ENCODE measurements at places on chromosomes 16 and 17. TPM values are rescaled to one million over a fixed set of nuclear protein-coding genes. Genes with fewer than 3 reads are reported as not detected.

DNA sequence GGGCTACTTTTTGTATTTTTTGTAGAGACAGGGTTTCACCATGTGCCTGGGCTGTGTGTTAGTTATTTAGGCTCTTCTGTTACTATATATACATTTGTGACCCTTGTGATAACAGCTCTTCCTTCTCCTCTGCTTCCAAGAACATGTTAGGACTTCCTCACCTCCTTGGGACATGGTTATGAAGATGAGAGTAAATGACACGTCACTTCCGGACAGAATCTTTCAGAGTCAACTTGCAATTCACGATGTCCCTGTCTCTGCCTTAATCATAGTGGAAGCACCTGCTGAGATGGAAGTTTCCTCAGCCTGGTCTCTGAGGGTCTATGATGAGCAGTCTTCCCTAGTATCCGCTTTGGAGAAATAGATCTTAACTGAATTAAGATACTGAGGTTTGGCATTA is 42.9 kb downstream of the CCDC42 start:
- H3K4me3 ChIP-seq, result no peak overlapping the region
- H3K27ac ChIP-seq, result no peak overlapping the region
- no peaks in the 10 kb centered on the region for H3K36me3 ChIP-seq
- peaks cover 12% of the 10 kb centered on the region for H3K27me3 ChIP-seq
- H3K4me1 ChIP-seq, result no peaks in the 10 kb centered on the region
- no peak for DNase-seq

- peaks cover 31% of the 10 kb centered on the region for H3K27me3 ChIP-seq
- no peak for DNase-seq
- no peaks in the 10 kb centered on the region for H3K36me3 ChIP-seq
- peak overlapping the region; percentile 34 for H3K27ac ChIP-seq
- H3K4me1 ChIP-seq, result peaks cover 15% of the 10 kb centered on the region
- no peak overlapping the region for H3K4me3 ChIP-seq
These were observed 577 bp upstream of the TRIM72 start for GRCh38 chr16:31213342-31213741.

Gene VMO1
- 0.46 TPM for total RNA-seq

DNA sequence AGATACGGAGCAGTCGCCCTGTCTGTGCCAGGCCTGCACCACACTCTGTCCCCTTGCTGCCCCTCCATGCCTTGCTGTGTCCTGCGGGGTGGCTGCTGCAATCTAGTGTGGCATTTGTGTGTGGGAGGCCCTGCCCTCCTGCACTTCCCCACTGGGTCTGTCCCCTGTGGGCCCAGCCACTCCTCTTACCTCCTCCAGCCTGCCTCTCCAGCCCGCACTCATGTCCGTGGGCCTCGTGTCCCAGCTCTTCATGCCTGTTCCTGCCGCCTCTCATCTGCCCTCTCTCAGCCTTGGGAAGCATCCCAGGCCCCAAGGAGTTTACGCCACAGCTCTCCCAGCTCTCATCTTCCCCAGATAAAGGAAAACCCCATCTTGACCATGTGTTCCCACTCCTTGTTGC is 26.6 kb downstream of the CRAMP1 start:
- no peak overlapping the region for H3K27ac ChIP-seq
- H3K4me1 ChIP-seq, result no peaks in the 10 kb centered on the region
- DNase-seq, result no peak
- H3K4me3 ChIP-seq, result no peak overlapping the region
- H3K27me3 ChIP-seq, result no peaks in the 10 kb centered on the region
- peaks cover 56% of the 10 kb centered on the region for H3K36me3 ChIP-seq

DNA sequence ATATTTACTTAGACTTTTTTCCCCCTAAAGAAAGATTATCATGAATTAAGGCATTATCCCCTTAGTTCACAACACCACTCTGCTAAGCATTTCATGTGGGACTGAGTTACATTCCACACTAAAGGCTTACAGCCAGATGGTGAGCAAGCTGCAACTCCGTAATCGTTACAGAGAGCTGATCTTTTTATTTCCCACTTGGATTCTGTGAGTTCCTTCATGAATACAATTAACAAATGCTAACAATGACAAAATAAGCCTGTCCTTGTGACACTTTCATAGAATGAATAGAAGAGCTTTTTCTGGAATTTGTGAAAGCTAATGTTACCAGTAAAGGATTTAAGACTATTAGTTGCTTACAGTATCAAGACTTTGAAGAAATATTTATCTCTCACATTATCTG is 8.7 kb downstream of the OGFOD1 start:
- H3K27me3 ChIP-seq, result no peaks in the 10 kb centered on the region
- H3K4me3 ChIP-seq, result no peak overlapping the region
- peaks cover 13% of the 10 kb centered on the region for H3K4me1 ChIP-seq
- no peak for DNase-seq
- H3K36me3 ChIP-seq, result peaks cover 80% of the 10 kb centered on the region

Gene PRR35
- total RNA-seq, result not detected

GRCh38 chr16:27549464-27549745 is 308 bp downstream of the GTF3C1 start:
- H3K4me3 ChIP-seq, result peak overlapping the region; percentile 97
- DNase-seq, result no peak
- no peaks in the 10 kb centered on the region for H3K27me3 ChIP-seq
- peaks cover 19% of the 10 kb centered on the region for H3K36me3 ChIP-seq
- H3K4me1 ChIP-seq, result peaks cover 27% of the 10 kb centered on the region

DNA sequence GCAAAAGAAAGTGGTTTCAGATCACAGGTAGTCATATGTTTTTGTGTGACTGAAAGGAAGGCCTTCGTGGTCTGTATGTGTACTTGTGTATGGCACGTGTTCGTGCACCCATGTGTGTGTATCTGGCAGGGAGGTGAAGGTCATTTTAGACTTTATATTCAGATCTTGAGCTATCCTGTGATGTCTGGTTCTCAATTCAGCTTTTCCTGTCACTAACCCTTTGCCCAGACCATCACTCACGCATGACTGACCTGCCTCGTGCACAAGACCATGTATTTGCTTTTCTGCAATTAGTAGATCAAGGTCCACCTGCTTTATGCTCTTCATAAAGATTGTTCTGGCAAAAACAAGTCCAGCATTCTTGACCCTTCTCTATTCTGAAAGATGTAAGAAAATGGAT is 139.7 kb upstream of the MAF start:
- H3K4me3 ChIP-seq, result no peak overlapping the region
- no peak for DNase-seq
- H3K27me3 ChIP-seq, result peaks cover 15% of the 10 kb centered on the region

- H3K27ac ChIP-seq, result no peak overlapping the region
- peaks cover 4% of the 10 kb centered on the region for H3K27me3 ChIP-seq
- no peak overlapping the region for H3K4me3 ChIP-seq
These were observed 21.3 kb upstream of the RGS9 start for GRCh38 chr17:65115839-65116238.

GRCh38 chr17:15323131-15323530 is 18.3 kb downstream of the TEKT3 start:
- H3K27ac ChIP-seq, result no peak overlapping the region
- no peaks in the 10 kb centered on the region for H3K4me1 ChIP-seq
- H3K4me3 ChIP-seq, result no peak overlapping the region
- no peak for DNase-seq

DNA sequence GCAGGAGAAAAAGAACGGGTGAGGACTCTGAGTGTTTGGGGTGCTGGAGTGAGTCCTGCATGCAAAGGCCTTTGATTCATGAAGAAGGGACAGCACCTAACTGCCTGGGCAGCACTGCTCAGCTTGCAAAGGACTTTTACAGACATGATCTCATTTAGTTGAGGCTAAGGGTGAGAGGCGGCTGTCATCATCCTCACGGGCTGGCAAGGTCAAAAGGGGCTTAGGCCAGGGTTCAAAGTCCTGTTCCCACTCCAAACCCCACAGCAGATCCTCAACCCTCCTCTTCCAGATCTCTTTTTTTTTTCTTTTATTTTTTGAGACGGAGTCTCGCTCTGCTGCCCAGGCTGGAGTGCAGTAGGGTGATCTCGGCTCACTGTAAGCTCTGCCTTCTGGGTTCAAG is 4.8 kb downstream of the RHBDF2 start:
- peaks cover 37% of the 10 kb centered on the region for H3K4me1 ChIP-seq
- no peaks in the 10 kb centered on the region for H3K27me3 ChIP-seq
- H3K36me3 ChIP-seq, result peaks cover 9% of the 10 kb centered on the region
- no peak overlapping the region for H3K4me3 ChIP-seq

Gene NOS2
- not detected for total RNA-seq

DNA sequence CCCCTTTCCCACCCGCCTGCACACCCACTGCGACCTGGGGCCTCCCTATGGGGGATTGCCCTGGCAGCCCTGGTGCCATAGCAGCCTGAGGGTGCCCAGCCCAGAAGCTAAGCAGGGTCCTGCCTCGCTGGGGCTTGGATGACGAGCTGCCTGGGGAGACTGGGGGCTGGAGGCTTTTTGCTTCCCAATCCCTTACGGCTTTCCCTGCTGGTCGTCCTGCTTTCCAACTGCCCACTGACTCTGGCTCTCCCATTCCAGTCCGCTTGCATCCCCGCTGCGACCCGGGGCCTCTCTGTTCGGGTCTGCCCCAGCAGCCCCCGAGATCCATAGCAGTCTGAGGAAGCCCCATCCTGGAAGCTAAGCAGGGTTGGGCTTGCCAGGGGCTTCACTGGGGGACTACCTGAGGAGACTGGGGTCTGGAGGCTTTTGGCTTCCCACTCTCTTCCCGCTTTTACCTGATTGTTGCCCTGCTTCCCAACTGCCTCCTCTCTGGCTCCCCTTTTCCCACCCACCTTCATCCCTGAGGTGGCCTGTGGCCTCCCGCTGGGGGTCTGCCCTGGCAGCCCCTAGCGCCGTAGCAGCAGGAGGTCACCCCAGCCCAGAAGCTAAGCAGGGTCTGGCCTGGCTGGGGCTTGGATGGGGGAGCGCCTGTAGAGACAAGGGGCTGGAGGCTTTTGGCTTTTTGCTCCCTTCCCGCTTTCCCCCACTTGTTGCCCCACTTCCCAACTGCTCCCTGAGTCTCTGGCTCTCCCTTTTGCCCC is 2292.8 kb downstream of the TP53TG3F start:
- no peak for DNase-seq
- H3K27me3 ChIP-seq, result no peaks in the 10 kb centered on the region
- H3K27ac ChIP-seq, result no peak overlapping the region
- H3K4me3 ChIP-seq, result no peak overlapping the region

Gene CPPED1
- 9.0 TPM for total RNA-seq

GRCh38 chr16:30697264-30698138 is 1.5 kb upstream of the SRCAP start:
- peak overlapping the region; percentile 100 for H3K27ac ChIP-seq
- H3K4me3 ChIP-seq, result peak overlapping the region; percentile 100
- H3K27me3 ChIP-seq, result no peaks in the 10 kb centered on the region
- no peak for DNase-seq

- H3K27me3 ChIP-seq, result no peaks in the 10 kb centered on the region
- H3K4me3 ChIP-seq, result peak within 1 kb of the TSS; percentile 99
- peaks cover 37% of the 10 kb centered on the region for H3K4me1 ChIP-seq
- peaks cover 36% of the 10 kb centered on the region for H3K36me3 ChIP-seq
- peak within 1 kb of the TSS; percentile 100 for H3K27ac ChIP-seq
These were observed at the start of gene ABCC1 for GRCh38 chr16:15949210-15950160. Gene ABCC1, plus strand, starts transcription at chr16:15949616. Its CDS starts 136 bp downstream, at chr16:15949752.

DNA sequence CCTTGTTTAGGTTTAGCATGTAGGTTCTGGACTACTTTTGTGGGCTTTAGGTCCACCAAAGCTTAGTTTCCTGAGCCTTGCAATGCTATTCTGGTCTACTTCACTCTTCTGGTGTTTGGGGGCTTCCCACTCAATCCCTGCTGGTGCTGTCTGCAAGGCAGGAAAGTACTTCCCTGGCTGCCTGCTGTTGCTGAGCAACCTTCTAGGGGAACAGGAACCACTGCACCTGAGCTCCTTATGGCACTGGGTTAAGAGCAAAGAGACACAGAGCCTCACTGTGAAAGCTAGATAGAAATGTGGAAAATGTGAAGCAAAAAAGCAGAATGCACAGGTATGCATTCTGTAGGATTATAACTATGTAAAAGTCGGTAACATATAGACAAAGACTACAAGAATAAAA is 17.0 kb downstream of the MPO start:
- no peak overlapping the region for H3K27ac ChIP-seq
- H3K4me3 ChIP-seq, result no peak overlapping the region
- H3K36me3 ChIP-seq, result no peaks in the 10 kb centered on the region
- no peak for DNase-seq
- peaks cover 58% of the 10 kb centered on the region for H3K27me3 ChIP-seq
- H3K4me1 ChIP-seq, result no peaks in the 10 kb centered on the region

GRCh38 chr16:10945065-10945787 is 862 bp downstream of the CLEC16A start:
- peak overlapping the region; percentile 82 for H3K4me3 ChIP-seq
- H3K36me3 ChIP-seq, result peaks cover 8% of the 10 kb centered on the region
- H3K27ac ChIP-seq, result peak overlapping the region; percentile 79
- peaks cover 47% of the 10 kb centered on the region for H3K4me1 ChIP-seq
- H3K27me3 ChIP-seq, result no peaks in the 10 kb centered on the region
- DNase-seq, result no peak

DNA sequence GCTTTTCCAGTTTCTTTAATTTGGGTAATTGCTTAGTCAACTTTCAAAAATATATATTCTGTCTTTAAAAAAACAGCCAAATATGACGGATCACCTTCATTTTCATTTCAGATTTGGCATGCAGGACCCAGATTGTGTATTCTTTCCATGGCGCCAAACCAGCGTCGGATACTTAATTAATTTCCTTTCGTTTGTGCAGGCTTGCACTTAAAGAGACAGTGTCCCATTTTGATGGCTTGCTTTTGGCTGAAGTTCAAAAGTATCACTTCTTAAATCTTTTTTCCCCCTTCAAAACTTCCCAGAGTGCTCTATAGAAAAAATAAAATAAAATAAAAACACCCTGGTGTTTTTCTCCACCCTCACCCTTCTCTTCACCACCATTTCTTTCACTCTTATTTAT is 394.5 kb upstream of the SOX9 start:
- H3K36me3 ChIP-seq, result no peaks in the 10 kb centered on the region
- no peak for DNase-seq
- no peak overlapping the region for H3K4me3 ChIP-seq
- no peaks in the 10 kb centered on the region for H3K27me3 ChIP-seq
- no peaks in the 10 kb centered on the region for H3K4me1 ChIP-seq
- no peak overlapping the region for H3K27ac ChIP-seq

Gene C17orf113
- 0.21 TPM for total RNA-seq

GRCh38 chr16:89295915-89296314 is 78.4 kb downstream of the ZNF778 start:
- H3K27me3 ChIP-seq, result no peaks in the 10 kb centered on the region
- H3K4me3 ChIP-seq, result no peak overlapping the region
- H3K4me1 ChIP-seq, result peaks cover 15% of the 10 kb centered on the region
- DNase-seq, result no peak

DNA sequence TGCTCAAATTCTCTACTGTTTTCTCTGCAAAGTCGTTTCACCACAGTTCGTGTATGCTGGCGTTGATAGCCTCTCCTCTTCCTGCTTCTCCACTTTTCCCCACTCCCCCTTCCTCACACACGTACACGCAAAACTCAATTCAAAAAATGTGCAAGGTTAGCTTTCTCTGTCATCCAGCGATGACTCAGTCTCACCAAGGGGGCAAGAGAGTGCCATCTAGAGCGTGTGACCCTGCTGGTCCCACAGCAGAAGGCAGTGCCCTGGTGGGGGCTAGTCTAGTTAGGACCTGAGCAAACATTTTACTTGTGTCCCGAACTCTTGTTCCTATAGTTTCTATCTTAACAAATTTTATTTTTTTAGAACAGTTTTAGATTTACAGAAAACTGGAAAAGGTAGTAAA is 121.2 kb upstream of the CHMP6 start:
- peak overlapping the region; percentile 22 for H3K4me3 ChIP-seq
- peaks cover 78% of the 10 kb centered on the region for H3K4me1 ChIP-seq
- H3K36me3 ChIP-seq, result peaks cover 49% of the 10 kb centered on the region
- DNase-seq, result no peak
- H3K27ac ChIP-seq, result peak overlapping the region; percentile 69

GRCh38 chr17:8359769-8360168 is 16.7 kb downstream of the KRABD2 start:
- peaks cover 5% of the 10 kb centered on the region for H3K4me1 ChIP-seq
- no peaks in the 10 kb centered on the region for H3K36me3 ChIP-seq
- no peak overlapping the region for H3K27ac ChIP-seq
- peaks cover 3% of the 10 kb centered on the region for H3K27me3 ChIP-seq
- no peak overlapping the region for H3K4me3 ChIP-seq
- DNase-seq, result no peak

Gene CEP295NL
- not detected for total RNA-seq

Gene TBC1D3K
- total RNA-seq, result not detected
